Activated T-cell treated with anti-CD3 and anti-CD28 coated beads for 4 hours (primary cell): ENCODE measurements at places on chromosomes 4 and X.

DNA sequence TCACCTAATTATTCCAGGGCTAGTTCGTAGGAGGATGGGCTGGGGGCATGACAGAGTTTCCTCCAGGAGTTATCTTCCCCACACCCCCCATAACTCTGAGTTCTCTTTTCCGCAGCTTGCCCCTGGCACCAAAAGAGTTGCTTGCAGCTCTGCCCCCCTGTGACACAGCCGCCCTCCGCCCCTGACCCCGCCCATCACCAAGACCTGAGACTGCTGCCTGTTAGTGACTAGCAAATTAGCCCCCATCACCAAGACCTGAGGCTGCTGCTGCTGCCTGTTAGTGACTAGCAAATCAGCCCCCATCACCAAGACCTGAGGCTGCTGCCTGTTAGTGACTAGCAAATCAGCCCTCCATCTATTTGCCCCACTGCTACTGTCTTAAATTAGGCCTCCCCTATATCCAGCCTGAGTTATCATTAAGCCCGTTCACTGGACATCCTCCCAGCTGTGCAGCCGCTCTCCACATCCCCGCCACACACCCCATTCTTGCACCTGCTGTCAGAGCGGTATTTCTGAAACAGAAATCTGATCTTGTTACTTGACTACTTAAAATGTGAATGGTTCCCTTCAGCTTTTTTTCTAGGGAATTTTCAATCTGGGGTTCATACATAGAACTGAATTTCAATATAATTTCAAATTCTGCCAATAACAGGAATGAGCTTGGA, 1.5 kb upstream of the PAPSS1 start:
- DNase-seq = peak; percentile 45

GRCh38 chr4:139910106-139910505, 243.9 kb downstream of the MAML3 start:
- DNase-seq = no peak

GRCh38 chr4:173169428-173170181, 994 bp downstream of the GALNT7 start:
- peak; percentile 37 for DNase-seq

GRCh38 chr4:6225469-6225868, 25.1 kb upstream of the JAKMIP1 start:
- no peak for DNase-seq

GRCh38 chrX:15059474-15059873, 186.3 kb downstream of the MOSPD2 start:
- no peak for DNase-seq

DNA sequence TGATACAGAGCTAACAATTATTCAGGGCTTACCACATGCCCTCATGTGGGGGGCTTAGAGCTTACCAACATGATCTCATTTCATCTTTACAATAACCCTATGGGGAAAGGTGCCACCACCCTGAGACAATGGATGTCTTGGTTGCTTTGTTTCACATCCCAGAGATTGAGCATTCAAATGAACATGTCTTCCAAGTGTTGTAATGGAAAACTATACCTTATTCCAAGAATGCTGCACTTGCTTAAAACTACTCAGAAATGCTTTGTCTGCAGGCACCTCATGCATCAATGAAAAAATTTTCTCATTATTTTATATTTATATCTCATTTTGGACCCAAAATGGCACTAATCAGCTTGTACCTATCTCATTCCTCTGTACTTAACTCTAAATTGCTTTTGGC, 34.6 kb downstream of the BCLAF3 start:
- DNase-seq = no peak

DNA sequence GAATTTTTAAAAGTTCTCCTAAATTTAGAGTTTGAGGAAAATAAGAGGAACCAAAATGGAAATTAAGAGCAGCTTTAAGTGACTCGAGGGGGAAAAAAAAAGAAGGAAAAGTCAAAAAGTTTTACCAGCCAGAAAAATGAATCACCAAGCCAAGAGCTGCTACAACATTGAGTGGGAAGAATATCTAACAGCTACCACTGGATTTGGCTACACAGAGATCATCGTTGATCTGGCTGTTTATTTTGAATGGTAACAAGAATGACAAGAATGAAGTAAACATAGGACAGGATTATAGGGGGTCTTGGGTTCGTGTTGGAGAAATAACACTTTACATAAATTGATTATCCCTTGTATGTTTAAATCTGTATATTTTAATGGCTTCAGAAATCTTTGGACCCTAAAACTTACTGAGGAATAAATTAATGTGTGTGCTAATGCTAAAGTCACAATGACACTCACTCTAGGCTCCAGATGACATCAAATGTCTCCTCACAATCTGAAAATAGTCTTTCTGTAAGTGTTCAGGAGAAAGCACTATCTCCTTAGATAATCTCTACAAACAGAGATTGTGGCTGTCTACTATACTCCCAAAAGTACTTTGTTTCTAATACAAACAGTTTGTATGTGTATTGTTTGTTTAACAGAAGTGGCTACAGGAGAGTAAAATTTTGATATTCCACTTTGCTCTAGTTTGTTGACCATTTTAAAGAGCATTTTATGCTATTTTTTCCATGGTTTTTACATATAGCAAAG, 3.1 kb upstream of the CSN3 start:
- DNase-seq = no peak

DNA sequence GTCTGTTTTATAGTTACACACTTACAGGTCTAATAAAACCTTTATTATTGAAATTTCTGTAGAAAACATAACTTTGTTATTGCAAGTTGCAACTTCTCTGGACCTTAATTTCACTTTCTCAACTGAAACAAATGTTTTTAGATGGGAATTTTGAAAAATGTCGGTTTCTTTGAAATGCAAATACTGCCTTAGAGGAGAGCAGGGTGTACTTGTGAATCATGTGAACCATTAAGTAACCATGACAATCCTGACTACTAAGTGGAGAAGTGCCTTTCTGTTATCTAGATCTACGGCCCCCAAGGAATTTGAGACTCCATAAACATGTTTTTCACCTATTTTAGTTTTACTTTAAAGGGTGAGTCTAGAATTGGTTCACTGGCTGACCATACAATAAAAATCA, 8.5 kb upstream of the ARMCX2 start:
- no peak for DNase-seq

DNA sequence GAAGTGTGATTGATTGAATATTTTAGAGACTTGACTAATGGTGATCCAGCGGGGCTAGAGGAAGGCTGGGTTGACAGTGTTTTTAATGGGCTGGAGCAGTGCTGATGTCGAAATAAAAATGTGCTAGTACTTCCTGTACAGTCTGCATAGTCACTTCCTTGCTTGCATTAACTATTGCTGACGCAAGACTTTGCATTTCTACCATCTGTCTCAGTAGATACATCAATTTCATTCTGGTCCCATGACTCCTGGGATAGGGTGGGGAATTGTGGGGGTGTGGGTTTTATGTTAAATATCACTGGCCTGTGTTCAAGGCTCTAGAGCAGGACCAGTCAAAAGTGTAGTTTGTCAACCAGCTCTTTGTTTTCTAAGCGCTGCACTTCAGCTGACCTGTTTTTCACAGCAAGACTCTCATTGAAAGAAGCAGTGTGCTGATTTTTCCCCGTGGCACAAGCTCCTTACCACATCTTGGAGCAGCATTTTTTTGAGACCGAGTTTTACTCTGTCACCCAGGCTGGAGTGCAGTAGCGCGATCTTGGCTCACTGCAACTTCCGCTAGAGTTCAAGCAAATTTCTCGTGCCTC, 35.2 kb upstream of the PHEX start:
- DNase-seq = no peak

- no peak for DNase-seq
Observed at GRCh38 chrX:129188231-129188630, 335.1 kb downstream of the SMARCA1 start.

- no peak for DNase-seq
Observed at GRCh38 chr4:37794056-37794455, 32.4 kb upstream of the PGM2 start.

- DNase-seq = no peak
Observed at GRCh38 chr4:6561706-6562371, 13.2 kb upstream of the MAN2B2 start.

DNA sequence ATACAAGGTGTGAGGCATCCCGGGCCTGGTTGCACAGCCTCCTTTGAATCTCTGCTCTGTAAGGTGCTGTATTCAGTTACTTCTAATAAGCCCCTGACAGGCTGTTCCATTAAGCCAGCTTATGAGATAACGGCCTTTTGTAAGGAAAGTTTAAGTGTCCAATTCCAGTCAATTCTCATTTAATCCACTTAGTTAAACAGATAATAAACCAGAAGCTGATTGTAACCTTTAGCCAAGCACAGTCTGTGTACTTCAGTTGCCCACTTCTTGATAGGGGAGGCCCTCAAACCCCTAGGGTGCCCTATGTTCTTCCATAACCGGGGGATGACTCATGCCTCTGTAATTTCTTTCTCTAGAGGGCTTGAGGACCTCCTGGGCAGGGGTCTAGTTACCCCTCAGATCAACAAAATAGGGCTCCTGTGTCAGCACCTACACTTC, 63.4 kb downstream of the RASL11B start:
- DNase-seq = no peak

GRCh38 chrX:39950018-39950688, 147.6 kb downstream of the BCOR start:
- no peak for DNase-seq

- peak; percentile 8 for DNase-seq
Observed at GRCh38 chrX:155767051-155767875, 113.9 kb upstream of the VAMP7 start.

- no peak for DNase-seq
Observed at GRCh38 chr4:141810712-141811375, 174.5 kb downstream of the IL15 start.

DNA sequence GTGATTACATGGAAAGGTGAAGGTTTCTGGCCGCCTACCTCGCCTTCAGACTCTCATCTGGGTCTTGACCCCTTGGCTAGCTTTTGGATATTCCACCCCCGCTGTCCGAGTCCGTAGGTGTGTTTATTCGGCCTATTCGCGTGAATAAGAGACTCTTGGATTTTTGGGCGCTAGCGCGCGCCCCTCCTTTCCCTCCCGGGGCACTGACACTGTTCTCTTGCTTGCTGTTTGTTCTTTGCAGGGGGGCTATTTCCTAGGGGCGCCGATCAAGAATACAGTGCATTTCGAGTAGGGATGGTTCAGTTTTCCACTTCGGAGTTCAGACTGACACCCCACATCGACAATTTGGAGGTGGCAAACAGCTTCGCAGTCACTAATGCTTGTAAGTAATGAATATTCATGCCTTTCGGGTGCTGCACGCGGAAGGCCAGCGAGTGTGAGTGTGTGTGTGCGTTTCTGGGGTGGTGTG, 932 bp downstream of the GRIA2 start:
- no peak for DNase-seq

GRCh38 chr4:148349153-148349552, 93.1 kb downstream of the NR3C2 start:
- no peak for DNase-seq

- DNase-seq = no peak
Observed at GRCh38 chrX:23554304-23554703, 113.0 kb upstream of the PRDX4 start.

DNA sequence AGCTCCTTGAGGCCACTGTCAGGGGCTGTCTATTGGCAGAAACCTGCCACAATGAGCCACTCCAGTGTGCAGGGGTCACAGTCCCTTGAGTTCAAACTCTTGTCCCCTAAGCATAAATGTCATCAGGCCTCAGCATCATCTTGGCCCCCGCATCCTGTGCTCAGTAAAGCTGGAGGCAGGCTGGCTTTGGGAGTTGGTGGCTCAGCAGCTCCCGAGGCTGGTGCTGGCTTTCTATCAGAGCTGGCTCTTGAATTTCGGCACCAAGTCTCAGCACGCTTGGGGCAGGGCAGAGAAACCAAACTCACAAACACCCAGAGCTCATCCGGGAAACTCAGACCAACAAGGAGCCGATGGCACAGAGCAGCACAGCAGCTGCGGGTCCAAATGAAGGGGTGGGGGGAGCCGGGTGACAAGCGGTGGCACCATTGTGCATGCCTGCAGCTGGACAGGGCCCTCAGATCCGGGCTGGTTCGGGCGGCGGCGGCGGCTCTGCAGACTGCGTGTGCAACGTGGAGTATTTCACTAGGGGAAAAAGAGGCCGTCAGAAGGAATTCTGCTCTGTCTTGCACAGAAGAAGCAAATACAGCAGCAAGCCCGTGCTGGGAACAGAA, 75.5 kb downstream of the MTMR1 start:
- no peak for DNase-seq

- no peak for DNase-seq
Observed at GRCh38 chrX:153882086-153882498, 3.9 kb downstream of the L1CAM start.

DNA sequence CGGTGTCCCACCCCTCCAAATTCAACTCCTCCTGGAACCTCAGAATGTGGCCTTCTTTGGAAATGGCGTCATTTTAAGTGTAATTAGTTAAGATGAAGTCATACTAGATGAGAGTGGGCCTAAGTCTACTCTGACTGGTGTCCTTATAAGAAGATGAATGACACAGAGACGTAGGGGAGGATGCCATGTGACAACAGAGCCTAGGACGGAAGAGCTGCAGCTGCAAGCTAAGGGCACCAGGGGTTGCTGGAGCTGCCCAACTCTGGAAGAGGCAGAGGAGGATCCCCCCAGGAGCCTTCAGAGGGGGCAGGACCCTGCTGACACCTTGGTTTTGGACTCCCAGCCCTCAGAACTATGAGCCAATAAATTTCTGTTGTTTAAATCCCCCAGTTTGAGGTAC, 115.1 kb downstream of the STK32B start:
- DNase-seq = no peak

DNA sequence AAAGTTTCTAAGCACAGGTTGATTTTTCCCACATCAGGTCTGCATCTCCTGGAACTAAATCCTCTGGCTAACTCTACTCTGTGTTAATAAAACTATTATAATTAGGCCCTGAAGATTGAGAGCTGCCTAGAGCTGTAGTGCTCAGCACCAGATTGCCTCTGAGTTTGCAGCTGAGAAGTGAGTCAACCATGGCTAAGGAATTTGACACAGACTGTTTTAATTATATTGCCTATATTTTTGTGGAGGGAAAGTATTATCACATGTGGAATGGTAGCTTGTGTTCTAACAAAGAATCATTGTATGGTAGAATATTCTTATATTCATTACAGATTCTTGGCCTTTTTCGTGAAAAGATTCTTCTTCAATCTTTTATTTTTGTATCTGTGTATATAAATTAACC, 1907.6 kb upstream of the TENM3 start:
- no peak for DNase-seq
